ENCODE measurements at places on chromosomes 6 and 20. TPM values are rescaled to one million over a fixed set of nuclear protein-coding genes. Genes with fewer than 3 reads are reported as not detected.

GRCh38 chr6:105849746-105850145, 236.4 kb upstream of the PRDM1 start:
- H3K36me3 ChIP-seq: no peaks in the 10 kb centered on the region
- H3K27ac ChIP-seq: no peak overlapping the region
- H3K27me3 ChIP-seq: no peaks in the 10 kb centered on the region
- no peak overlapping the region for H3K4me3 ChIP-seq

DNA sequence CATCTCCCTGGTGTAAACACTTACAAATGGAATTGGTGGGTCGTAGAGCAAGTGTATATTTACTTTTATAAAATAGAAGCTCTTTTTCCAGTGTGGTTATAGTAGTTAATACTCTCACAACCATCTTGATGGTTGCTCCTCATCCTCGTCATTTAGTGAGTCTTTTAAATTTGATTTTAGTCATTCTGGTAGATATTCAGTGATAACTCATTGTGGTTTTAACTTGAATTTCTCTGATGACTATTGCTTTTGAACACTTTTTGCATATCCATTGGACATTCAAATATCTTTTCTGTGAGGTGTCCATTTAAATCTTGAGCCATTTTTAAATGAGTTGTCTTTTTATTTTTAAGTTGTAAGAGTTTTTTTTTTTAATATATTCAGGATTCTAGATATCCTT, 189.2 kb upstream of the PHACTR1 start:
- H3K36me3 ChIP-seq: no peaks in the 10 kb centered on the region
- no peak for DNase-seq
- H3K27me3 ChIP-seq: no peaks in the 10 kb centered on the region
- no peaks in the 10 kb centered on the region for H3K4me1 ChIP-seq
- no peak overlapping the region for H3K4me3 ChIP-seq
- no peak overlapping the region for H3K27ac ChIP-seq

PTCRA gene
- 0.06 TPM for polyA plus RNA-seq

GRCh38 chr20:57323034-57323433, 6.6 kb upstream of the SPO11 start:
- H3K27me3 ChIP-seq: no peaks in the 10 kb centered on the region
- H3K4me3 ChIP-seq: no peak overlapping the region
- no peak overlapping the region for H3K27ac ChIP-seq
- H3K4me1 ChIP-seq: no peaks in the 10 kb centered on the region

CNKSR3 gene
- polyA plus RNA-seq: 11.6 TPM

DNA sequence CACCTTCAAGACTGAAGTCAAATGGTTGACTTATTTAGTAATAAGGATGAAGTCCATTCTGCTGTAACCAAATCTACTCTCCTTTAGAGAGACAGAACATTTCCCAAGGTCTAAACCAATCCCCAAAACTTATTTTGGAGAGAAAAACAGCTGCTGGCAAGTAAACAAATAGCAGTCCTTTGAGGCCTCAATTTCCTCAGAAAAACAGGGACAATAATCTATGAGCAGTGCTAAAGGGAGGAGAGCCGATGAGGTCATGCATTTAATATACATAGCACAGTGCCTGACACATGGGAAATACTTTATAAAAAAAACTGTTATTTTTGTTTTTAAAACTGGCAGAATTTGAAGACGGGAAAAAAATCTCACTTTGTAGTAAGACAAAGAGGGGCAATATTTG, 526.0 kb downstream of the EPM2A start:
- H3K36me3 ChIP-seq: no peaks in the 10 kb centered on the region
- DNase-seq: no peak
- no peaks in the 10 kb centered on the region for H3K4me1 ChIP-seq
- H3K27ac ChIP-seq: no peak overlapping the region
- H3K27me3 ChIP-seq: no peaks in the 10 kb centered on the region

- H3K27ac ChIP-seq: no peak overlapping the region
- DNase-seq: no peak
- H3K36me3 ChIP-seq: no peaks in the 10 kb centered on the region
- no peaks in the 10 kb centered on the region for H3K4me1 ChIP-seq
- no peak overlapping the region for H3K4me3 ChIP-seq
Measured at GRCh38 chr6:166866839-166867637, 89.3 kb downstream of the RNASET2 start.

PEX7 gene
- 5.4 TPM for polyA plus RNA-seq

DNA sequence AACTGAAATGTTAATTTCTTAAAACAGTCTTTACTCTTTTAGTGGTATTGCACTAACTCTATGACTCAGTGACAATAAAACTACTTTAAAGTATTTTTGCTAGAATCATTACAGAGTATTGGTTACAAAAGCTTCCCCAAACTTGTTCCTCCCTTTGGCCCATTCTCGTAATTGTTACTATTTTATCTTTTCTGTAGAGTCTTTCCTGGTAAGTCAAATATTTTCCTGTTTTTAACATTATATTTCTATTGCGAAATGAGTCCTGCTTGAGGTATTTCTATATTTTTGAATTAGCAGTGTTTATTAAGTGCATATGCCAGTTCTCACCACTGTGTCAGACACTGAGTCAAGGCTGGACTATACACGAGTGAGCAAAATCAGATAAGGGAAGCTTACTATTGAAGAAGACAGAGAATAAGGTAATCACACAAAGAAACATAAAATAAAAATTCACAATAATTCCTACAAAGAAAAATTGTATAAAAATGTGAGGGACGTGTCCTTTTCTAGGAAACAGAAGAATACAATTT, 970.5 kb downstream of the EYS start:
- no peaks in the 10 kb centered on the region for H3K36me3 ChIP-seq
- H3K27ac ChIP-seq: no peak overlapping the region
- no peak for DNase-seq
- H3K27me3 ChIP-seq: no peaks in the 10 kb centered on the region

- H3K4me1 ChIP-seq: no peaks in the 10 kb centered on the region
- no peak overlapping the region for H3K4me3 ChIP-seq
- H3K27ac ChIP-seq: no peak overlapping the region
- no peaks in the 10 kb centered on the region for H3K36me3 ChIP-seq
Measured at GRCh38 chr6:3176562-3177355, 19.4 kb upstream of the TUBB2A start.

GRCh38 chr20:47256668-47257236, 99.7 kb downstream of the ZMYND8 start:
- DNase-seq: no peak
- H3K27me3 ChIP-seq: no peaks in the 10 kb centered on the region
- H3K4me1 ChIP-seq: no peaks in the 10 kb centered on the region
- no peak overlapping the region for H3K4me3 ChIP-seq
- no peak overlapping the region for H3K27ac ChIP-seq

DNA sequence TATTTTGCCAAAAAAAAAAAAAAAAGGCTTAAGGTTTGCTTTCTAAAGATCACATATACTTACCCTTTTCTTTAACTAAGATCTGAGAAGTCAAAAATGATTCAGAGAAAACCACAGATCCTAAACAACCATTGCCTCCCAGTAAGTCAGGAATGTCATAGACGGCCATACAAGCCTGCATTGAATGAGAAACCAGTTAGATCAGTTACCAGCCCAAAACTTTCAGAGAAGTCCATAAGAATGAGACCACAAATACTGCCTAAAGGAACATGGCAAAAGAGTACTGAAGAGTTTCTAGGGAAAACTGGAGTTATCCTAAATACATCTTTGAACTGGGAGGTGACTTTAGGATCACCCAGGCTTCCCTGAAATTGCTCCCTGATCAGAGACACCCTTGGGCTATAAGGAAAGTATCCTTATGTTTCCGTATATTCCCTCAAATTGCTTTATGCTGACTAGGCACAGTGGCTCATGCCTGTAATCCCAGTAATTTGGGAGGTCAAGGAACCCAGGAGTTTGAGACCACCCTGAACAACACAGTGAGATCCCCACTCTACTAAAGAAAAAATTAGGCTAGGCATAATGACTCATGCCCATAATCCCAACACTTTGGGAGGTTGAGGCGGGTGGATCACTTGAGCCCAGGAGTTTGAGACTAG, 79.4 kb upstream of the SLC4A11 start:
- H3K4me1 ChIP-seq: no peaks in the 10 kb centered on the region
- H3K4me3 ChIP-seq: no peak overlapping the region
- no peak for DNase-seq
- no peak overlapping the region for H3K27ac ChIP-seq

DNA sequence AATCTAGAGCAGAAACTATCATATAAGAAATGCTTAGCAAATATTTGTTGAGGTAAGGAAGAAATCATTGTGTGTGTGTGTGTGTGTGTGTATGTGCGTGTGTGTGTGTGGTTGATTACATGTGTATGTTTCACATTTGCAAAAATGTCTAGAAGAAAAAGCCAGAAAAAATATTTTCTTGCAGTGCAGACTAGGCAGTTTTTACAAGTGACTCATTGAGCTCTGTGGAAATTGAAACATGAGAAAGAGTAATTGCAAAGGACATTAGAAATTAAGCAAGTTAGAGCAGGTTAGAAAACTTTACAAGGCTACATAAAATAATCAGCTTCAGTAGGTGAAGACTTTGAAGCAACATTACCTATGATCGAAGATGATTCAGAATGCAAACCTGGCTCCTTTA, 669.0 kb upstream of the EYS start:
- no peak for DNase-seq
- H3K4me1 ChIP-seq: no peaks in the 10 kb centered on the region
- H3K4me3 ChIP-seq: no peak overlapping the region
- no peak overlapping the region for H3K27ac ChIP-seq

GRCh38 chr6:106537662-106538061, 91.6 kb downstream of the RTN4IP1 start:
- no peak overlapping the region for H3K4me3 ChIP-seq
- no peak overlapping the region for H3K27ac ChIP-seq

- H3K4me3 ChIP-seq: no peak overlapping the region
- no peaks in the 10 kb centered on the region for H3K36me3 ChIP-seq
- DNase-seq: no peak
- H3K27ac ChIP-seq: no peak overlapping the region
- H3K27me3 ChIP-seq: peaks cover 45% of the 10 kb centered on the region
- H3K4me1 ChIP-seq: no peaks in the 10 kb centered on the region
Measured at GRCh38 chr20:3669710-3670367, 6.6 kb upstream of the GFRA4 start.

DNA sequence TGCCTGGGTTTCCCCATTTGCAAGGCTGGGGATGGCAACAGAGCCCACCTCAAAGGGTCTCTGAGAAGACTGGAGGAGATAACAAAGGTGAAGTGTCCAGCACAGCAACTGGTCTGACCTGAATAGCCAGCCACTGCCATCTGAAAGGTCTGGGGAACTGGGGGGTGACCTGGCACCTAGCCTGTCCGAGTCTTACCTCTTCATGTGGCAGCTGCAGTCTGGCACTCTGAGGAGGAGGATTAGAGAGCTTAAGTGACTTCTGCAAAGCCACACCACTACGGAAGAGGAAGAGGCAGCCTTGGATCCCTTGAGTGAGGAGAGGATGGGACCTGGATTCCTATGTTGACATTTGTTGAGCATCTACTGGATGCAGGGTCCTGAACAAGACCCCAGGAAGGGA, 22.2 kb downstream of the C20orf203 start:
- no peaks in the 10 kb centered on the region for H3K27me3 ChIP-seq
- no peaks in the 10 kb centered on the region for H3K4me1 ChIP-seq
- no peak overlapping the region for H3K27ac ChIP-seq
- H3K36me3 ChIP-seq: no peaks in the 10 kb centered on the region
- H3K4me3 ChIP-seq: no peak overlapping the region
- DNase-seq: no peak

PRPF6 gene
- 61.2 TPM for polyA plus RNA-seq

NEDD9 gene
- polyA plus RNA-seq: 13.6 TPM

DNA sequence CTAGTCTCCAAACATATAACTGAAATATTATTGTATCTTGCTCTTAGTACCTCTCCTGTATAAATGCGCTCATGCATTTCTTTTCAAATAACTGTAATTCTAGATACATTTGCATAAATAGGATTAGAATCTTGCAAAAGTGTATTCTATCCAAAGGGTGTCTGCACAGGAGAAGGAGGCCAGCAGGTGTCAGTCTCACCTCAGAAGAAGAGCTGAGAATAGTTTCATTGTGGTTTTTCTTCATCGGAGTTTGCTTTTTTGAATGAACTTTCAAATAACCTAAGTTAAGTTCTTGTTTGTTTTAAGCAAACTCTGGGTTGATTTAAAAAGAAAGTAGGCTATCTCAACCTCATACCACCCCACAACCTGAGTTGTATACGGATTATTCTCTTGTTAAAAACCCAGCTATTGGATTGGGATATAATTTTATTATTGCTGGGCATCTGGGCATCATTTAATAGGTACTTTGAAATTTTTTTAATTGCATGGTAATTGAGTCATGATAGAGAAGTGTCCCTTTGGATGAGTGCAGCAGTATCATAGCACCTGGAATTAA, 125.0 kb upstream of the MLIP start:
- H3K4me3 ChIP-seq: no peak overlapping the region
- H3K4me1 ChIP-seq: no peaks in the 10 kb centered on the region
- no peak overlapping the region for H3K27ac ChIP-seq
- no peaks in the 10 kb centered on the region for H3K27me3 ChIP-seq

GRCh38 chr6:53244958-53245357, 96.3 kb upstream of the GCM1 start:
- no peaks in the 10 kb centered on the region for H3K27me3 ChIP-seq
- peaks cover 12% of the 10 kb centered on the region for H3K4me1 ChIP-seq
- no peak for DNase-seq
- no peaks in the 10 kb centered on the region for H3K36me3 ChIP-seq

GRCh38 chr6:113328886-113329381, 528.2 kb upstream of the MARCKS start:
- H3K4me3 ChIP-seq: no peak overlapping the region
- no peaks in the 10 kb centered on the region for H3K36me3 ChIP-seq
- H3K27me3 ChIP-seq: no peaks in the 10 kb centered on the region
- H3K27ac ChIP-seq: no peak overlapping the region

DNA sequence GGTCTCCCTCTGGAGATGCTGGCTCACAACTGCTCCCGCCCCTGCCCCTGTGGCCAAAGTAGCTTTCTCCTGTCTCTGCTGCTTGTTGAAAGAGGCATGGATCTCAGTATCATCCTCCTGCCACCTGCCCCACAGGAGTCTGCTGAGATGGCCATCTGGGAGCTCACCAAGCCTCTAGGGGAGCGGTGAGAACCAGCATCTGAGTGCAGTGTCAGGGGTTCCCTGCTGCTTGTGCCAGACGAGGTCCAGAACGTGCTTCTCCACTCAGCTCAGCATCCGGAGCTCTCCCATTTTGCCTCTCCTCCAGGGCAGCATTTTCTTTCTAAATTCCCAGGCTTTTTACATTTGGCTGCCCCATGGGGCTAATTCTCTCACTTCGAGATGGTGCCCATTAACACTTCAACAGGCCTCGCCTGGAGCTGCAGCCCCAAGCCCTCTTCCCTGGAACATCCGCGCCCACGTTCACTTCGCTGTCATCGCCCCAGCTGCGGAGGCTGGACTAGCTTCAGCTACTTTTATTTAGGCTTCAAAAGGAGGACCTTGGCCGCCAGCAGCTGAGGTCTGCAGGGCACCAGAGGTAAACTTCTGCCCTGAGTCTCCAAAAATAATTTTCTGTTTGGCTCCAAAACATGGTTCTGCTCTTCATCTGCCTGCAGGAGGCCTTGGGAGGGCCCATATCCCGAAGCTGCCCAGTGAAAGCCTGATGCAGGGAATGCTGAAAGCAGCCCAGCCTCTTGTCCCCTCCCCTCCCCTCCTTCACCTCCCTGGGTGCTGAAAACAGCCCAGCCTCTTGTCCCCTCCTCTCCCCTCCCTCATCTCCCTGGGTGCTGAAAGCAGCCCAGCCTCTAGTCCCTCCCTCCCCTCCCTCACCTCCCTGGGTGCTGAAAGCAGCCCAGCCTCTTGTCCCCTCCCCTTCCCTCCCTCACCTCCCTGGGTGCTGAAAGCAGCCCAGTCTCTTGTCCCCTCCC, 25.2 kb upstream of the MLN start:
- H3K36me3 ChIP-seq: no peaks in the 10 kb centered on the region
- H3K4me3 ChIP-seq: no peak overlapping the region

GGTLC1 gene
- polyA plus RNA-seq: not detected

GRCh38 chr6:15628499-15629131, 34.2 kb downstream of the DTNBP1 start:
- H3K4me1 ChIP-seq: peaks cover 1% of the 10 kb centered on the region
- no peak for DNase-seq
- no peak overlapping the region for H3K4me3 ChIP-seq

Data from small intestine (tissue), 16 donors.